ENCODE measurements at places on chromosomes 6 and 20.

- DNase-seq: no peak
Observed at GRCh38 chr6:26029857-26030653, 57.2 kb upstream of the HFE start.

DNA sequence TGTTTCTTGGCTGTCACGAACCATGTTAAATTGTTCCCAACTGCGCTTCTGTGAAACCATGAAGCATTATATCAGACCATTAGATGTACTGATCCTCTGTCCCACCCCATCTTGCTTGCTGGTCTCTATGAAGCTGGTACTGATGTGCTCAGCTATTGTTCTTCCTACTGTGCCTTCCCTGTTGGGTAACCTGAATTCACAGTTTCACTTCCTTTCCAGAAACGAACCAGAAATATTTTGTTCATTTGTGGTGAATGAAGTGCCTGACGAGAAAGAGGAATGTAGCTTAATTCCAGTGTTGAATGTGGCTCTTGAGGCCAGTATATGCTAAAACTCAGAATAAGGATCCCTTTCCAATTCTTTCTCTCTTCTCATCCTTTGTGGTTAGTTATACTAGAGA is 58.1 kb upstream of the SNAP91 start:
- no peak for DNase-seq

GRCh38 chr20:23622839-23623343 is 14.9 kb downstream of the CST3 start:
- no peak for DNase-seq

GRCh38 chr6:128057946-128058345 is 157.1 kb upstream of the THEMIS start:
- DNase-seq: no peak

- DNase-seq: no peak
Observed at GRCh38 chr6:111837007-111837406, 36.2 kb downstream of the FYN start.

DNA sequence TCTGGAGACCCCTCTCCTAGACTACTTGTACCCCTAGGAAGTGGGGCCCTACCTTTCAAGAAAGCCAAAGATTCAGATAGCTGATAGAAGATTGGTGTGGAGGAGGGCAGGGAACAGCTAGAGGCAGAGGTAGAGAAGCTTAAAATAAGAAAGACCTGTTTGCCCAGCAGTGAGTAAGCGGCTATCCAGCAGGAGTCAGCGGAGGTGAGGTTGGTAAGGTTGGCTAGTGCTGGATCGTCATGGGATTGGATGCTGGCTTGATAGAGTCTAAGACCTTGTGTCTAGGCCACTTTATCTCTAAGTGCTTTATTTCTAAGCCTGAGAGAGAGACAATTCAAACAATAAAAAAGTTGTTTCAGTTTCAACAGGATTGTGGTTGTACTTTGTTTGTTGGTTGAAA is 19.1 kb downstream of the ANKS1A start:
- DNase-seq: no peak

GRCh38 chr6:126204126-126204525 is 135.8 kb upstream of the CENPW start:
- no peak for DNase-seq

- DNase-seq: no peak
Observed at GRCh38 chr20:8395956-8396355, 263.9 kb downstream of the PLCB1 start.

GRCh38 chr6:130190701-130191690 is 31.8 kb downstream of the SAMD3 start:
- no peak for DNase-seq
